Coronary artery (tissue), 2 donors: ENCODE measurements at places on chromosomes 5 and 9.

DNA sequence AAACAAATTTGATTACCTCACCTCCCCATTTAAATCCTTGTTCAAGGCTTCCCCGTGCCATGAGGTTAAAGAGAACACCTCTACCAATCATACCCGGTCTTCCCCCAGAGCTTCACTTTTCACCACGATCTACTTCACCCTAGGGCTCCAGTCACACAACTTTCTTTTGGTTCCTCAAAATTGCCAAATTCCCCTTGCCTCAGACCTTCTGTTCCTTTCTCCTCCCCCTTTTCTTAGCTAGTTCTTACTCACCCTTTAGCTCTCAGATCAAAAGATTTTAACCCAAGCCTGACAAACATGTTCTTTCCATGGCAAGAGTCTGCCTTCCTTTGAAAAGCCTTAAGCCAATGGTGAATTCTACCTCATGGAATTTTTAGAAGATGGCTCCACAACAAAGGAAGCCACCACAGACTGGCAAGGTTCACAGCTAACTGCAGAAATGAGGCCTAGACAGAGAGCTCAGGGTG lies 56.7 kb downstream of the MAPKAP1 start:
- no peak for DNase-seq

- no peak for DNase-seq
These were observed 192.4 kb downstream of the ARHGEF28 start for GRCh38 chr5:73818357-73818756.

- no peak for DNase-seq
These were observed 20.0 kb downstream of the OR2V1 start for GRCh38 chr5:181111010-181111409.

- no peak for DNase-seq
These were observed 1.4 kb downstream of the EFNA5 start for GRCh38 chr5:107669096-107670031.

DNA sequence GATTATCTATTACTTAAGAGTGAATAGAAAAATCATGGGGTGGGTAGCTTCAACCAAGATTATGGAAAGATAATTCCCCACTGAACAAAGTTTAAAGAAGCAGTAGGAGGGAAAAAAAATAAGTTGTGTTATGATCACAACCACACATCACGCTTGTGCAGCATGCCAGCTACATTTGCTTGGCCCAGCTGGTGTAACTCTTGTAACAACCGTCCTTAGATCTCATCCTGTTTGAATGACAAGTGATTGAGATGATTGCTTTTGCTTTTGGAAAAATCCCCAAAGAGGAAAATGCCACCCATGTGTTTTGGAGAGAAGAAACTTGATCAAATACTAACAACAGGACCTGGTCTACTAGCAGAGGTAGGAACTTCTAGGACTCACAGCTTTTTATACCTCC lies 107.6 kb upstream of the KIF2A start:
- no peak for DNase-seq

DNA sequence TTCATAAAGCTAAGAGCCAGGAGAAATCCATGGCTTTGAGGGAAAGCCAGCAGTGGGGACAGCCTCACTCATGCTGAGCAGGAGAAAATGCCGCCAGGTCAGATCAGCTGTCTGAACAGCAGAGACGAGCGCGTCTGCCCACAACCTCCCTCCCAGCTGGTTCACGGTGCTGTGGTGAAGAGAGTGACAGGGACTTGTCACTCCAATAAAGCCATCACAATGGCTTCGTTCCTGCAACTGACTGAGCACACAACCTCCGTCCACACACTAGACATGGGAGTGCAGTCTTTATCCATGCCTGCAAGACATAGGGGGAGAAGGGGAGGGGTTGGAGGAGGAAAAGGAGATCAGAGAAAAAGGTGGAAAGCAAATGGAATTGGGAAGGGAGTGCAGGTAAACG lies 206.9 kb downstream of the GABBR2 start:
- no peak for DNase-seq

DNA sequence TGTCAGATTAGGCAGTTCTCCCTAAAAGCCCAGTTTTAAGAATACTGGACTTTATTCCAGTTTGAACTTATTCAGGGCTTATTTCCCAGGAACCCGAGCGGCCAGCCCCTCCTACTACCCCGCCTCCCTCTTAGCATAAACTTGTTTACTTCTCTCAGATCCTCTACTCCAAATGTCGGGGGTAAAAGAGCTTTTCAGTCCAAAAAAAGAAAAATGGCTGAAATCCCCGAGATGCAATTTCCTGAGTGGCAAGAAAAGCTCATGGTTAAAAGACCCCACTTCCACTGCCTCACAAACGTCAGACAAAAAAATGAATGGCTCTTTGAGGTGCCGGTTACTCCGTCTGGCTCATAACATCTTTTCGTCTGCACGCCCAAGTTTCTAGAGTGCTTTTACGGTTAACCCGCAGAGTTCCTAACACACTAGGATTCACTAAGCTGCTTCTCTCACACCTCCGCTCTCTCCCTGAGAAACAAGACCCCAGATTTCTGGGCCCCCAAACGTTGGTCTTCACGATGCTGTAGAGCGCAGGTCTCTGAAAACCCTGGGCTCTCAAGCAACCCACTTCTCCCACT lies 402 bp downstream of the BRD8 start:
- DNase-seq = no peak

DNA sequence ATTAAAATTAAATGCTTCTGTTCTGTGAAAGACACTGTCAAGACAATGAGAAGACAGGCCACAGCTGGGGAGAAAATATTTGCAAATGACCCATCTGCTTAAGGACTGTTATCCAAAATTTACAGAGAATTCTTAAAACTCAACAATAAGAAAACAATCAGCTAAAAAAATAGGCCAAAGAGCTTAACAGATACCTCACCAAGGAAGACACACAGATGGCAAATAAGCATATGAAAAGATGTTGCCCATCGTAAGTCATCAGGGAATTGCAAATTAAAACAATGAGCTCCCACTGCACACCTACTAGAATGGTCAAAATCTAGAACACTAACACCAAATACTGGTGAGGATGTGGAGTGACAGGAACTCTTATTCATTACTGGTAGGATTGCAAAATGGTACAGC lies 10.3 kb downstream of the WNK2 start:
- DNase-seq = no peak

DNA sequence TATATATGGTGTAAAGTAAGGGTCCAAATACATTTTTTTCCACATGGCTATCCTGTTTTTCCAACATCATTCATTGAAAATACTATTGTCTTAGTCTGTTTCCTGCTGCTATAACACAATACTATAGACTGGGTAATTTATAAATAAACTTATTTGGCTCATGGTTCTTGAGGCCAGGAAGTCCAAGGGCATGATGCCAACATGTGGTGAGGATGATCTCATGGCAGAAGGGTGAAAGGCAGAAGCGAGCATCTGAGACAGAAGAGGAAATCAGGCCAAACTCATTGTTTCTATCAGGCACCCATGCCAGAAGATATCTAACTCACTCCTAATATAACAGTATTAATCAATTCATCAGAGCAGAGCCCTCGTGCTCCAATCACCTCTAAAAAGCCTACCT lies 42.6 kb downstream of the ANKRD55 start:
- no peak for DNase-seq

GRCh38 chr5:172719211-172719610 lies 51.8 kb downstream of the DUSP1 start:
- no peak for DNase-seq
